Stimulated activated CD8-positive, alpha-beta memory T cell treated with anti-CD3 and anti-CD28 coated beads, Interleukin-12 subunit alpha, Interleukin-12 subunit beta, amount 100 ng/mL, for 4 hours (primary cell): ENCODE measurements at places on chromosomes 7 and 10.

DNA sequence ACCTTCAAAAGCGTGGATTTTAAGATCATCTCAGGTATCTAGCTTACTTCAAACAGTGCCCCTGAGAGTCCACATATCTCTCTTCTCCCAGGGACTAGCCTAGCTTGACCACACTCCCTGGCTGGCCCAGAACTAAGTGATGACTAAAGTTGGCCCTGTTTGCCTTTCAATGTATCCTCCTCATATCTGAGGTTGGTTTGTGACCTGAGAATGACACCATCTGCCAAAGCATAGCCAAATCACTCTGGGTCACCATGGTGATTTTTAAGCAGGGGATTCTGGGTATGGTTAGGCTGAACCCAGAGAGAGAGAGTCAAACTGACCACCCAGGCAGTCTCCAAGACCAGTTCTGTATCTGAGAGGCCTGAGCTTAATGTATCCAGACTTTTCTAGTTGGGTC lies 16.2 kb downstream of the CNNM1 start:
- no peak for DNase-seq

- DNase-seq = no peak
Observed at GRCh38 chr7:8217200-8218068, 44.5 kb downstream of the ICA1 start.

- no peak for DNase-seq
Observed at GRCh38 chr10:77511498-77512218, 126.0 kb downstream of the KCNMA1 start.

GRCh38 chr10:3972460-3973301 lies 187.7 kb upstream of the KLF6 start:
- no peak for DNase-seq

DNA sequence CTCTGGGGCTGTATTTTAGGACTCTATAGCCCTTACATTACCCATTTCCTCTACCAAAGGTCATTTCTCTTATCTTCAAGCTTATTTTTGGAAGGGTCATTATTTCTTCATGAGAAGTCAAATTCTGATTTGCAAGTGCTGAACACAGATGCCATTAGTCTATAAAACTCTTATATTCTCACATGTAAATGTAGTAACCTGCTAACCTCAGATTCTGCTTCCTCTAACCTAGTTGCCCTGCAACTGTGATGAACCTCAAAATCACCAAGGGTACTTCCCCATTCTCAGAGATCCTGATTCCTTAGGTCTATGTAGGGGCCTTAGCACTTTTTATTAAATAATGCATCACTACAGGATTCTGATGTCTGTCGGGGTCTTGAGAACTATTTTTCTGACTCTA lies 6.3 kb downstream of the FAS start:
- no peak for DNase-seq

GRCh38 chr10:102641402-102641801 lies 2.9 kb upstream of the TRIM8 start:
- DNase-seq = no peak

DNA sequence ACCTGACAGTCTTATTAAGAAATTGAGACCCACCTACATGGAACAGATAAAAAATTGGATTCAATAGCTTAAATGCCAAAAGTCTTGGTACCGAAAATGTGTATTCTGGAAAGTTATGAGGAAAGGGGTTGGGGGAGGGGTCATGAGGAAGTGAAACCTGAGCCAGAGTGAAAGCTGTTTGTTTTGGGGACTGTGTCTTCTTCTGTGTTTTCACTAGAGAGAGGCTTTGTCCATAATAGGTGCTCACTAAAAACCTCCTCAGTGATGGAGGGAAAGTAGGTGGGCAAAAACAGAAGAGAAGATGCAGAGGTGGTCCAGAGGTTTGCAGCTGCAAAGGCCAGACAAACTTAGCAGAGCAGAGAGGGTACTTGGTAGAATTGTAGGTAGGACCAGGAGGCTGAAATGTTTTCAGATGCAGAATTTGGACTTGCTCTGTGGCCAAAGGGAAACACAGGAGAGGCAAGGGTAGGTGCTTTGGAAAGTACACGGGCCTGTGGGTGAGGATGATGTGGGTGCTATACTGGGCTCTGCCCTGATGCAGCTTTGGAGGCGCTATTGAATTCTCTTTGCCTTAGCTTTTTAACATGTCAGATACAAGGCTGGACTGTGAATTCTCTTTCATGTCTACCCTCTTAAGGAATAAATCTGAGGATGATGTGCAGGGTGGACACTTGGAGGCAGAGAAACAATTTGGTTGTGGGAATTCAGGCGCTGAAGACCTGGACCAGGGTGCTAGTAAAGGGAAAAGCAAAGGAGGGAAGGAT lies 254.6 kb downstream of the PTEN start:
- DNase-seq = no peak

DNA sequence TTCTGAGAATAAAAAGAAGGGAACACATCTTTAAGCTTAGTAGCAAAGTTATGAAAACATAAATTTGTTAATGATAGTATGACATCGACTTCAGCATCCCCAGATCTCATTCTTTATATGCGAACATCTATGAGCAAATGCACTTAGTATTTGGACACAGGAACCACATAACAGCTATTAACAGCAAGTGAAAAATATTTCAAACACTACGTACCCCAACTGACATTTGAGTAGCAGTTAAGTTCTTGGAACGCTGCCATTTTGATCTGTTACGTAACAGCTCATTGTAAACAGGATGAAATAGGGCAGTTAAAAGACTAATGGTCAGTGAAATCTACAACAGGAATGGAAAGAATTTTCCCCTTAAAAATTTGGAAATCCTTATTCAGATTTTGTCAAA lies 428.9 kb downstream of the TNS3 start:
- DNase-seq = no peak

- DNase-seq = no peak
Observed at GRCh38 chr7:2736411-2736914, 48.5 kb downstream of the AMZ1 start.

- DNase-seq = no peak
Observed at GRCh38 chr7:66333443-66333842, 128.3 kb downstream of the TPST1 start.

DNA sequence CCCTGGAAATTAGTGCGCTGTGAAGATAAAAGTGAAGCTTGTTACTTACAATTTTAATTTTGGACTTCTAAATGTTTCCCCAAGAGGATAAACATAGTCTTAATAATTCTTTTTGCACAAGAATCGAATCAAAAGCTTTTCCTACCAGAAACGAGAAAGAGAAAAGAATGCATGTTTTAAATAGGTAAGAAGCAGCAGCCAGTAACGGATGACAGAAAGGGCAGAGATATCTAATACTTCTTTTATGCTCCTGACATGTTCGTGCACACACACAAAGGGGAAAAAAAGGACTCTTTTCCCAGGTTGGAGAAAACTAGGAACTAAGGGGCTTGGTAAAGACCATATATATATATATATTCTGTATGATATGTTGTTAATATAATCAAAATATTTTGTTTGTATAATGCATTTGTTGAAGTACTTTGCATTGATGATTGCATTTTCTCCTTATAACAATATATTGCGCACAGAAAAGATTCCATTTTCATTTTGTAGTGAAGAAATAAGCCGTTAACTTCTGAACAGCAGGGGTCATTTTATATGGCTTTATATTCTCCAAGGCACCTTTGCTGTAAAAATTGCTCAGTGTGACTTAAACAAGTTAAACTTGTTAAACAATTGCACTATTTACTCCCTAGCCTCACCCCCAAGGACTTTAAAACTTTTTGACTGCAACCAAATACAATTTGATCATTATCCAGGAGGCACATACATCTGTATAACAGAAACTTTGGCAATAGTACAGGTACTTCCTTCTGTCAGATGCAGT lies 2.2 kb downstream of the PRKAR2B start:
- no peak for DNase-seq

- DNase-seq = no peak
Observed at GRCh38 chr10:11887381-11888227, 64.4 kb downstream of the PROSER2 start.

DNA sequence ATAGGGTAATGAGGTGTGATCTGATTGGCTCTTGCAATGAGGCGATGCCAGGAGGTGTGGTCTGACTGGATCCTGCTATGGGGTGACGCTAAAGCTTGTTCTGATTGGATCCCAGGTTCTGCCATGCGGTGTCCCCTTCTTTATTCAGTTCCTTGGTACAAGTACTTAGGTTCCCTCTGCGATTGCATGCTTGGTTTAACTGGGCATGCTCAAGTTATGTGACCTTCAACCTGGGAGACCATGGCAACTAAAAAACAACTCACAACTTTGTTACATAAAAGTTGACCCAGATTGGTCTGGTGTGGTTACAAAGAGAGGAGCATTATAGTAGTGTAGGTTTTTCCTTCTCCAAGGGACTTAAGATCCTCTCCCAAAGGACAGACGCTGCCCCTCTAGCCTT lies 49.5 kb upstream of the DNAJC1 start:
- no peak for DNase-seq

DNA sequence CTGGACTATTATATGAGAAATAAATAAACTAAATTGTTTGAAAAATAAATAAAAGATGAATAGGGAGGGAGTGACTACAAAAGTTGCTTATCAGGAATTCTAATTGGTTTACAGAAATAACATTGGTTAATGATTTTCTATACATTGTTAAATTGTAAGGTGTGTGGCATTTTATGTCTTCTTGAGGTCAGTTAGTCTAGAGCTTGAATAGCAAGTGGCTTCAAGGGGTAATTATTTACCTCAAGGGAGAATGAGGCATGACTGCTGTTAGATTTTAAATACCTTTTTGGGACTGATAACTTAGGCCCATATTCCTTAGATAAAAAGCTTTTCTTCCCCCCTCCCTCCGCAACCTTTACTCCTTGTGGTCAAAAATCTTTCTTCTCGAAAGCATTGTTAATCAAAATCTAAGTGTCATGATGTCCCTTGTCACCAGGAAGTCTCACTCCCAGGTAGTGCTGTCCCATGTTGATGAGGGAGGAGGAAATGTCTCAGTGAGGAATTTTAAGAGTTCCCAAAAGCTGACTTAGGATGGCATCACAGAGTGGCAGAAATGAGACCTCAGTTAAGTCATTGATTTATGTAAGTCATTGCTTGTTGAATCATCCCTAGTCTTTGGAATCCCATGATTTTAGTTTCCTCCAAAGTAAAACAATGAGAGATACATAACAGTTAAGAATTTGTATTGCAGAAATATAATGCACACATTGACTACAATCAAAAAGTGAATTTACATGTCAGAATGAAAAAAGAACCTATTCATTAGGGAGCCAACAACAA lies 71.5 kb downstream of the MAPK8 start:
- no peak for DNase-seq

DNA sequence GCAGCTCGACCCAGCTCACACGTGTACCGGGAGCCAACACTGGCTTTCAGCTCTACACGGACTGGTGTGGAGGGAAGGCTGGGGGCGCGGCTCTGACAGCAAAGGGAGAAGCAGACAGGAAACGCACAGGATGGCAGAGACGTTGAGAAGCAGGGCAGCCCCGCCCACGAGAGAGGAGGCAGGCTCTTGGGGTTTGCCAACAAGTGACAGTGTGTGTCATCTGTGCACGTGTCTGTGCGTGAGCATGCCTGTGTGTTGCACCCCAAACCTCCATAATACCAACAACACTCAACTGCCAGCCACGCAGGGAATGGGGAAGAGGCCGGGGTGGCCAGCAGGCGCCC lies 64.4 kb upstream of the PDGFA start:
- DNase-seq = peak; percentile 74

DNA sequence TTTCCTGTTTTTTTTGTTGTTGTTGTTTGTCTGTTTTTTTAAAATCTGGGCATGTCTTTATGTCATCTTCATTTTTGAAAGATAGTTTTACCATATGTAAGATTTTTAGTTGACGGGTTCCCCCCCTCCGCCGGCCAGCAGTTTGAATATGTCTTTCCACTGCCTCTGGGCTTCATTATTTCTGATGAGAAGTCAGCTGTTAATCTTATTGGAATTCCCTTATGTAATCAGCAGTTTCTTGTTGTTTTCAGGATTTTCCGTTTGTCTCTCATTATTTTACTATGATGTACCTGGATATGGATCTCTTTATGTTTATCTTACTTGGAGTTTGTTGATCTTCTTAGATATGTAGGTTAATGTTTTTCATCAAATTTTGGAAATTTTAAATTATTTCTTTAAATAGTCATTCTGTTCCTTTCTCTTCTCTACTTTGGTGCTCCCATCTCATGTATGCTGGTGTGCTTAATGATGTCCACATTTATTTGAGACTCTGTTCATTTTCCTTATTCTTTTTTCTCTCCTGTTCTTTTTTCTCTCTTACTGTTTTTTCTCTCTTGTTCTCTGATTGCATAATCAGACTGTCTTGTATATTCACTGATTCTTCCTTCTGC lies 9.7 kb downstream of the EXOC6 start:
- DNase-seq = no peak

- no peak for DNase-seq
Observed at GRCh38 chr7:125154930-125155329, 225.3 kb upstream of the POT1 start.

DNA sequence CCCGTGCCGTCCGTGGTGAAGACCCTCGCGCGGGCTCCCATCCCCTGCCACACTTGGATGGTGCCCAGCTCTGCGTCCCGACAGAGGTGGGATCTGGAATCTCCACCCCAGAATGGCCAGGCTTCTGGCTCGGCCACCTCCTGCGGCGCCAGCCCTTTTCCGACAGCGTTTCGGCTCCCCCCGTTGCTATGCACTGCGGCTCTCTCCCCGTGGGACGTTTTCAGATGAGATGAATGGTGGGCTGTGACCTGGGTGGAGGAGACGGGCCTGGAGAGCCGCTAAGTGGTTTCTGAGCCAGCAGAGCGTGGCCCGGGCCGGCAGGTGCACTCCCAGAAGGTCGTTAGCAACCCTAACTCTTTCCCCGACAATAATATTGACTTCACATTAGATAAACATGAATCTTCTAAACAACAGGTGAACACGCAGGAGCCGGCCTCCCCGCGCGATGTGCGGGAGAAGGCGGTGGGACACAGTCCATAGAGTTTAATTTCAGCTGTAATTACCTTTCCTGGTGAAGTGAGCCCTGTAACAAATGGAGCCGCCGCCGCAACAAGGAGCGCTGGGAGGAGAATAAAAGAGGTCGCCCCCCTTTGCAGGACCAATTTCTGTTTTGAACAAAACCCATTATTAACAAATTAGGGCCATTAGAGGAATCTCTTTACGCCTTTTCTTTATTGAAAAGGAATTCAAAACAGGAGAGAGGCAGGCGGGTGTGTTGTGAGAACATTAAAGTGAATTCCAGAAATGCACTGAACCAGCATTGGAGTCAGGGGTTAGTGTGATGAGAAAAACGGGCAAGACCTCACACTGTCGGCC lies 294.3 kb upstream of the PFKP start:
- no peak for DNase-seq

DNA sequence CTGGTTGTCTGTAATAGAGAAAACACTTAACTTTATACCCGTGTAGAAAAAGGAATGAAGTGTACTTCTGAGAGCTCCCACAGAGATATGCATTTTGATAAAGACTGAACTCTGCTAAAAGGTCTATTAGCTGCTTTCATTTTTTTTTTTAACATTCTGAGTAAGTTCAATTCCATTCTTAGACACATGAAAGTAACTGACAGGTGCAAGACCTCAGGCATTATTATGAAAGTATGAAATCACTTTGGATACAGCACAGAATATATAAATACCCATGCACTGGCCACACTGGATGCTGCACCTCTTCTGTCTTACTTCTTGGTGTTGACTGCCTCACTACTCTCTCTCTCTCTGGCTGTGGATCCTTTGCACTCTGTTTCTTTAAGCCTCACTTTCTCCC lies 46.2 kb downstream of the VWDE start:
- DNase-seq = no peak
